ENCODE measurements at places on chromosomes 5 and 9.

GRCh38 chr9:92752812-92753404 is 11.7 kb downstream of the BICD2 start:
- DNase-seq = no peak

- DNase-seq = no peak
Observed at GRCh38 chr5:143214458-143214857, 189.0 kb downstream of the NR3C1 start.

- DNase-seq = no peak
Observed at GRCh38 chr5:161311965-161312364, 234.6 kb downstream of the GABRB2 start.

DNA sequence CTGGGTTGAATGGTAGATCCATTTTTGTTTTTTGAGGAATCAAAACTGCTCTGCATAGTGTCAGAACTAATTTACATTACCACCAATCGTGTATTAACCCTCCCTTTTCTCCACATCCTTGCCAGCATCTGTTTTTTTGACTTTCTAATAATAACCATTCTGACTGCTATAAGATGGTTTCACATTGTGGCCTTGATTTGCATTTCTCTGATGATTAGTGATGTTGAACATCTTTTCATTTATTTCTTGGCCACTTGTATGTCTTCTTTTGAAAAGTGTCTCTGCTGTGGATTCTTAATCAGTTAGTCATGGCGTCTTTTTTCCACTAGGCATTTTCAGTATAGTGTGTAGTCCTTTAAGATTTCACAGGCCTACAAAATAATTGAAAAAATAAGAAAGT is 2144.3 kb upstream of the C9orf72 start:
- DNase-seq = no peak

DNA sequence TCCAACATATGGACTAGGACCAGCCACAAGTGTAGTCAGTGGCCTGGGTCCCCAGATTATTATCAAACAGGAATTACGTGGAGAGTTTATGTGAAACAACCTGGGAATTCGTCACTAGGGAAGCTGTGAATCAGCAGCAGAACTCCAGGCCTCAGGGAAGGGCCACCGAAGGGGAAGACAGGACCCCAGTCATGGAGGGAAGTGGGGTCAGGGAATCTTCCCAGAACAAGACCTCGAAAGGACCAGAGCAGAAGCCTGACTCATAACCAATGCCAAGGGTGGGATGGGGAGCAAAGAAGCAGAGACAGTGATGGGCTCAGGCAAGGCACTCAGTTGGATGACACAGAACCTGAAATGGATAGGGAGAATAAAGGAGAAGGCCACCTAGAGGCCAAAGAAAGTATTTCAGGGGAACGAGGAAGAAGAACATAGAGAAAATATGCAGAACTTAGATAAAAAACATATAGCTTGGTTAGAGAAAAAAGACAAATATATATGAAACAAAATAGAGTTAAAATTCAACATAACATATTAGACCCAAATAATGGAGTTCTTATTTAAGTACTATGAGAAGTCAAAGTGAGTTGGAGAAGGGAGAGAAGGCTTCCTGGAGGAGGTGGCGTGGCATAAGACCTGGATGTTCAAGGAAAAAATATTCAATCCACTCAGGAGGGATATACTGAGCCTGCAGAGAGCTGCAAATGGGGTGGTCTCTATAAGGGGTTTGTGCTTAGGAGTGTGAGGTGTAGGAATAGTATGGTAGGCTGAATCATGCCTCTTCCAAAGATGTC is 66.7 kb upstream of the CAST start:
- no peak for DNase-seq

DNA sequence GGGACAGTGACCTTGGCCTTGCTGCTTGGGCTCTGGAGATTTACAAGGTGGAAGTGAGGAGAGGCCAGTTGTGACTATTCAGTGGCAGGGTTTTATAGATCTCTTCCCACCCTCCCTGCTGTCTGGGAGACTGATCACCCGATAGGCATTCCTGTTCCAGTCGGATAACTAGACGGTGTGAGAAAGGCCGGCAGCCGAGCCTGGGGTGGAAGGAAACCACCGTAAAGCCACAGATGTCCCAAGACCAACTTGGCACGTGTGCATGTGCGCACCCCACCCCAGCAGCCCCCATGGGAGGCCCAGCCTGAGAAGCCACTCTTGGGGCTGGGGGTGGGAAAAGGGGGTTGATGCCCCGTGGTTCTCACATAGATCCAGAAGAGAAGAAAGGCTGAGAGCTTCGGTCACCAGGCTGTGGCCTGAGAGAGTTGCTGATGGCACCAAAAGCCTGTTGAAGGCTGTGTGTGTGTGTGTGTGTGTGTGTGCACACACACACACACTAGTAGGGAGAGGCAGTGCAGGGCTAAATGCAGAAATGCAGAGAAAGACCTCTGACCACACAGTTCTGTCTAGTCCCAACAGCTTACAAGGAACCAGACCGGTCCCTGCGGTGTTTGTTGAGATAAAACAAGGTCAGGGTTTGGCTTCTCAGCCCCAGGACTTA is 225.8 kb downstream of the FANCC start:
- DNase-seq = no peak

- DNase-seq = no peak
Observed at GRCh38 chr9:21764846-21765245, 37.6 kb upstream of the MTAP start.

GRCh38 chr9:136728548-136729123 is 14.1 kb downstream of the LCN10 start:
- DNase-seq = no peak

- no peak for DNase-seq
Observed at GRCh38 chr9:37290366-37290939, 132.0 kb upstream of the GRHPR start.

- no peak for DNase-seq
Observed at GRCh38 chr5:83846624-83847350, 126.1 kb upstream of the HAPLN1 start.

All from T-helper 9 cell (primary cell).